Stimulated activated naive B cell treated with anti-CD40 and anti-IgM and Interleukin-4, amounts not matched to agents 10 μg/mL and 1 μg/mL and 100 μg/mL, for 72 hours (primary cell): ENCODE measurements at places on chromosomes 6 and 20.

- DNase-seq: no peak
These were observed 175.0 kb downstream of the CBLN4 start for GRCh38 chr20:55830121-55830827.

DNA sequence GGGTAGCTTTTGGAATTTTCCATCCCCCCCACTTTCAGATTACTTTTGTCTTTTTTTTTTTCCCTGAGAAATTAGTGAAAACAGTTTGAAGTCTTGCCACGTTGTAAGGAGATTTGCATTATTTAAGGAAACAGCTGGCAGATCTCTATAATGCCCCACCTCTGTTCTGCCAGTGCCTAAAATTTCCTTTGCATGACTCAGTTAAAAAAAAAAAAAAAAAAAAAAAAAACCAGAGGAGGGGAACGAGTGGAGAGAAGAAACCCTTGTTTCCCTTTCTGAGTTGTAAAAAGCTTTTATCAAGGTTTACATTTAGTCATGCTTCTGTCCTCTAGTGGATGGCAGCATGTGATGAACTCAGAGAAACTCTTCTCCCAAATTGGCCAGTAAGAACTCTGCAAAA, 33.5 kb downstream of the CARMIL1 start:
- no peak for DNase-seq

DNA sequence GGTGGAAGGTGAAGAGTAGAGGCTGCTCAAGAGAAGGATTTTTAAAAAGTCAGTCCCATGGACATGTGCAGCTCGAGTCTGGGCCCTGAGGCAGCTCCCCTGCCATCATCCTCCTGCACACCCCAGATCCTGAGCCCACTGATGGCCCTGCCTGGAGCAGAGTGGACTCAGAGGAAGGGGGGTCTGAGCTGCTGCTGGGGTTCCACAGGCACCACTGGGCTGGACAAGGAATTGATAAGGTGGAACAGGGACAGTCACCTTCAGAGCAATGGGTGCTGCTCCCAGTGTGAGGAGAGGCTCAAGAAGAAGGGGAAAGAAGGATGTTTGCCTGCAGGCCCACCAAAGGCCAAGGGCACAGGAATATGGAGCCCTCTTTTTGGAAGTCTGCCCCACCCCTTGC, 6.2 kb downstream of the ULBP2 start:
- DNase-seq: no peak

GRCh38 chr20:59559024-59559817, 45.1 kb upstream of the PHACTR3 start:
- no peak for DNase-seq

DNA sequence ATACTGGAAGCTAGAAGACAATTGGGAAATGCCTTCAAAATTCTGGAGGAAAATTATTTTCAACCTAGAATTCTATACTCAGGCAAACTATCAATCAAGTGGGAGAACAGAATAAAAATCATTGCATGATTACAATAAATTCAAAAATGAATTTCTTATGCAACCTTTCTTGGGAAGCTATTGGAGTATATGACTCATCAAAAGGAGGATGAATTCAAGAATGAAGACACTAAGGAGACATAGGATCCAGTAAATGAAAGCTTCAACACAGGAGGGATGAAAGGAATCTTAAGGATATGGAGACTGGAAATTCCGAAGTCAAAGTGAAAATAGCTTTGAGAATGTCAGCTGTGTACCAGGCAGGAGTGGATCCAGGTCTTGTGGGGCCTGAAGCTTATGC, 12.6 kb upstream of the UBR2 start:
- no peak for DNase-seq

- no peak for DNase-seq
These were observed 91.9 kb upstream of the CCDC28A start for GRCh38 chr6:138681627-138682026.

DNA sequence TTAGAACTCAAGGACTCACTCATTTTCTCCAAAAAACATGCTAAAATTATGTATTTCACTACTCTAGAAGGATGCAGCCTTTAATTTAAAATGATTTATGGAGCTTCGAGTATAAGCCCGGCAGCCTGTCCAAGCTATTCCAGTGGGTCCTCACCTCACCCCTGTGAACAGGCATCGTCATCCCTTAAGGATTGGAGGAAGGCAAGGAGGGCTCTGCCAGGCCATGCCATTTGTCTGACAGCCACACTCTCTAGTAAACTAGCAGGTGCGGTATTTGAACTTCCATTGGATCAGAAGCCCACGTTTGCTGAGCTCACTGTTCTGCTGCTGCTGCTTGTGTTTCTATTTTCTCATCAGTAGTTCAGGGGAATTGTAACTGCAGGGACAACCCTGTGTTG, 39.8 kb upstream of the NAA20 start:
- no peak for DNase-seq
